ENCODE measurements at places on chromosomes 7 and 10.

GRCh38 chr7:77858278-77858677 is 59.7 kb downstream of the PHTF2 start:
- DNase-seq = no peak

- no peak for DNase-seq
Observed at GRCh38 chr10:29648983-29649268, 14.2 kb upstream of the SVIL start.

DNA sequence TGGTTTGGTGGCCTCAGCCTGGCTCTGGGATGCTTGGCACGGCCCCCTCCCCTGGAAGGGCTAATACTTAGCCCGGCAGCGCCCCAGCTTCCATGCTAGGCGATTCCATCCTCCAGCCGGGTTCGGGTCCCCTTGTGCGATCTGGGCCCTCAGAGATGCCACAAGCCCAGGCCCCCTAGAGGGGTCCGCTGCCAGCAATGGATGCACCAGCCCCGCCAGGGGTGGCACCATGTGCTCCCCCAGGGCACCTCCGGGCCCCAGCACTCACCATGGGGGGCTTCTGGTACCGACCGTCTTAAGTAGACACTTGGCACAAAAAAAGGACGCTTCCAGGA is 125.7 kb upstream of the KCTD7 start:
- no peak for DNase-seq

- no peak for DNase-seq
Observed at GRCh38 chr10:101967713-101968112, 88.3 kb downstream of the ARMH3 start.

- no peak for DNase-seq
Observed at GRCh38 chr10:86255405-86256251, 111.0 kb downstream of the GRID1 start.

- DNase-seq = no peak
Observed at GRCh38 chr7:17502213-17503060, 204.0 kb downstream of the AHR start.

DNA sequence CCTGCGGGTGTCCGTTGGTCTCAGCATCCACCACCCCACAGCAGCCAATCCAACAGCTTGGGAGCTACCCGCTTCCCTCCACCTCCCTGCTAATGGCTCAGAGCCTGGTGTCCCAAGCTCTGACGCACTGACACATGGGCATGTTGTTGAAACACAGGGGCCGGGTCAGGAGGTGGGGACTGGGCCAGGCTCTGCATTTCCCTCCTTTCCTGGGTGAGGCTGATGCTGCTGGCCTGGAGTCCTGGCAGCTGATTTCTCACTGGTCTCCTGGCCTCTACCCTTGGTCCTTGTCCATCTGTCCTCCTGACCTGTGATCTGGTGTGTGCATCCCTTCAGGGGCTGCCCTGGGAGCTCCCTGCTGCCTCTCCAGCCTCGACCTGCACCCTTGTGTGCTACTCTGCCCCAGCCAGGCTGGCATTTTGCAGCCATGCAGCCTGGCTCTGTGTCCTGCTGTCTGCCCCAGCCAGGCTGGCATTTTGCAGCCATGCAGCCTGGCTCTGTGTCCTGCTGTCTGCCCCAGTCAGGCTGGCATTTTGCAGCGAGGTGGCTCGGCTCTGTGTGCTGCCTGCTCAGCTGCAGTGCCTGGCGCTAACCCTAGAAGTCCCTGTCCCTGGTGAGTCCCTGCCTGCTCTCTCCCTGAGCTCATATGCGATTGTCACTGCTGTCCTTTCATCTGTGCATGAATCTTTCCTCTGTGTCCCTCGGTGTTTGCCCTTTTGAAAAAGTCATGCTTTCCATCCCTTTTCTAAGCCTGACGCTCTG is 14.0 kb downstream of the AMZ1 start:
- DNase-seq = no peak

- no peak for DNase-seq
Observed at GRCh38 chr10:18473424-18474117, 177.8 kb downstream of the NSUN6 start.

DNA sequence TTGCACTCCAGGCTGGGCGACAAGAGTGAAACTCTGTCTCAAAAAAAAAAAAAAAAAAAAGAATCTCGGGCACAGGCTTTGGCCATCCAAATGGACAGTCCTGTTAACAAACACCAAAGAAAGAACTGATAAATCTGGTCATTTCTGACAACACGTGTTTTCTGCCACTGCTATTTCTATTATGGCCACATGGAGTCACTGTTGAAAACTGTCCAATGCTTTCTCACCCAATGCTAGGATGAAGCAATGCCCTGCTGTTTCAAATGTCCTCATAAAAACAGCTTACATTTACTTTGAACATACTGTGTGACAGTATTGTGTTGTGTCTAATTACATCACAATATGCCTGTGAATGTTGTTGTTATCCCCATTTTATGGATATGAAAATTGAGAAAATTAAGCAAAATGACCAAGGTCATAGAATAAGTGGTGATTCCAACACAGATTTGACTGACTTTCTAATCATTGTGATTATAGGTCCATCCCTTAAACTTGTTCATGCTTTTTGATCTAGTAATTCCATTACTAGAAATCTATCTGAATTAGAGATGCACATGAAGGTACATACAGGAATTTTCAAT is 19.9 kb upstream of the MAP3K8 start:
- no peak for DNase-seq

DNA sequence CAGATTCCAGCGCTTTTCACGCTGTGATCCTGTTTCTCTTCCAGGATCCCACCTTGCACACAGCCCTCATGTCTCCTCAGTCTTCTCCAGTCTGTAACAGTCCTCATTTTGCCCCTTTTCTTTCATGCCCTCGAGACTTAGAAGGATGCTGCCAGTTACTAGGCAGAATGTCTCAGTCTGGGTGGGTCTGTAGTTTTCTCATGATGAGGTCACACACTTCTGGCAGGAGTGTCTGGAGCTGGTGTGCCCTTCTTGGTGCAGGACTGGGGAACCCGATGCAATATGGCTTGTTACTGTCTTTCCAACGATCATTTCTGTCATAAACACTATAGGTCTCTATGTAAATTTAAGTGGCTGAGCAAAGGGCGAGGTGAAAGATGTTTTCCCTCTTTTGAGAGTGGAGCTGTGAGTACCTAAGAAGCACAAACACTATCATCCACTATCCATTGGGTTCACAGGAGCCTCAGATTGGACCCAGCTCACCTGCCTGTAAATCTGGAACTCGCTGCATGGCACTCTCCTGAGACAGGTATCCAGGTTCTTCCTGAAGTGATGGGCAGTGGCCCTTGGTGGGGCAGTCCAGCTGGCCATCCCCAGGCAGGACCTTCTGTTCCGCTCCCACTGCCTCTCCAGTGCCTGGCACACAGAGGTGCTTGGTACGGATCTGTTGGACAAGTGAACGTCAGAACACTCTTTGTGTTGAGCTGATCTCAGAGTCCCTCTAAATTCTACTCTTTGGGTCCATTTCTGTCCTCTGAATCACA is 64.3 kb upstream of the ZNF32 start:
- DNase-seq = no peak

GRCh38 chr7:19663816-19664462 is 44.9 kb downstream of the POLR1F start:
- DNase-seq = no peak

GRCh38 chr7:107715531-107715930 is 28.4 kb upstream of the CBLL1 start:
- DNase-seq = no peak

GRCh38 chr10:69952069-69952800 is 100.4 kb upstream of the MACROH2A2 start:
- DNase-seq = no peak
